ENCODE measurements at places on chromosomes 5 and 9.

DNA sequence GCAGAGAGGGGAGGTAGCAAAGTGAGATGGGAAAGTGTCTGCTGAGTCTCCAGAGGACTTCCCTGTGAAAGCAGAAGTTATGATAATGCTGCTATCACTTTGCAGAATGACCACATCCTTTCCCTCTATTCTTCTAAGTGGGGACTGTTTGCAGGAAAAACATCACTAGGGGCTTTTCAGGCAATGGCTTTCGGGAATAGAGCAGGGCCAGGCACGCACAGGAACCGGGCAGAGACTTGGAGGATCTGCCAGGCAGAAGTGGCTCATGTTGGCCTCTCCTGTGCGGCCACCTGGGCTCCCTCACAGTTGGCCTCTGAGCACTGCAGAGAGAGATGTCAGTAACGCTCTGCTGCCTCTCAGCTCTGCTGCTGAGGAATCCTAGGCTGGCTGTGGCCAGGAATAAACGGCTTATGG lies 214.7 kb downstream of the MAST4 start:
- no peak for DNase-seq

DNA sequence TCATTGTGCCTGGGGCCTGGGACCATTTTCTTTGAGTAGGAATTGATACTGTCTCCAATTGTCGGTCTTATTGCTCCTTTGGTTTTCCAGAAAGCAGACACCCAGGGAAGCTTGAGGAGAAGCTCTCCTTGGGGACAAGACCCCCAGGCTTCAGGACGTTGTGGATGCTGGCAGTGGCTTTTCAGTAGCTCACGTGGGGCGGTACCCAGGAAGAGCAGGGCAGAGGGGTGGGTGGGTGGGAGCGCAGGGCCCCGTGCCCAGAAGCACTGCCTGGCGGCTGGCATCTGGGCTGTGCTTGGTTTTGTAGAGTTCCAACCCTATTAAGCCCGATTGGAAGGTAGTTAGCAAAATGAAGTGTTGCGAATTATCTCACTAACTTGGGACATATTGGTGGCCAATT lies 374.2 kb upstream of the IRX1 start:
- DNase-seq: no peak

GRCh38 chr9:135343136-135343535 lies 136.4 kb upstream of the PPP1R26 start:
- no peak for DNase-seq

DNA sequence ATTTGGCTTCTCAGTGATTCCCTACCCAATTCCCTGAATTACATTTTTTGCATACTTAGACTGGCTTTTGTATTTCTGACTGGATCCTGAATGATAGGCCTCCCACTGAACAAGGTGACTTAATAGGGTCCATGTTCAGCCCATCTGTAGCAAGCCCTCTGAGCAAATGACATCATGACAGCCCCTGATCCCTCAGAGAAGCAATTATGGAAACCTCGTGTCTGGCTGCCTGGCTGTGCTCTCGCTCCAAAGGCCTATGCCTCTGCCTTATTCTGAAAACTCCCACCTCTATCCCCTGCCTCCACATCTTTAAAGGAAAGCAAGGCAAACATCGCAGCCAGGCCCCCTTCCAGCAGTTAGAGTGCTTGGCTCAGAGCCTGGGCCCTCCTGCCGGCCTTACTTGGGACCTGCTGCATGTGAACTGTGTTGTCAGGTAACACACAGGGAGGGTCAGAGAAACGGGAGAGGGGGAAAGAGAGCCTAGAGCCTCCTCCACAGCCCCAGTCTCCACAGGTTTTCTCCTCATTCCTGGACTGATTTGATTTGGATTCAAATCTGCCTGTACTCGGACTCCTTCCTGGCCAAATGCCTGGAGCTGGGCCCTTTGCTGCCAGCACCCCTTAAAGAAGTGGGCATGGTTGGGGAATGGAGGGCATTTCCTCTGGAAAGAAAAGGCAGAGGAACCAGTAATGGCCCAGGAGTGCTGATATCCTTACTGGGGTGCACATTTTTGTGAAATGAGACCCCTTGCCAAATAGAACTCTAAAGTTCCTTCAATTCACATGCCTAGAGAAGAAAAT lies 3.8 kb downstream of the DCANP1 start:
- DNase-seq: no peak

- no peak for DNase-seq
Measured at GRCh38 chr9:105128908-105129600, 115.4 kb upstream of the SLC44A1 start.

DNA sequence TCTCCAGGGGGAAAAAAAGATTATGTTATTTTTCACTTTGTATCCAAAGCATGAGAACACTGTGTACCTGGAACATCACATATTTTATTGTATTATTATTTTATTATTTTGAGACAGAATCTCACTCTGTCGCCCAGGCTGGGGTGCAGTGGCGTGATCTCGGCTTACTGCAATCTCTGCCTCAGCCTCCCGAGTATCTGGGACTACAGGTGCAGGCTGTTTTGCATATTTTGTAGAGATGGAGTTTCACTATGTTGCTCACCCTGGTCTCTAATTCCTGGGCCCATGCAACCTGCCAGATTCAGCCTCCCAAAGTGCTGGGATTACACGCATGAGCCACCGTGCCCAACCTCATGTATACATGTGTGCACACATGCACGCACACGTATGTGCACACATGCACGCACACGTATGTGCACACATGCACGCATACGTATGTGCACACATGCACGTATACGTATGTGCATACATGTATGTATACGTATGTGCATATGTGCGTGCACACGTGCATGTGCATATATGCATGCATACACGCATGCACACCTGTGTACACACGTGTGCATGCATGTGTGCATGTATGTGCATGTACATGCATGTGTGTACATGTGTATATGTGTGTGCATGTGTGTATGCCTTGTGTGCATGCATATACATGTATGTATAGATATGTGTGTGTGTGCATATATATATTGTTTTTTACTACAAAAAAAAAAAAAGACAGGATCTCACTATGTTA lies 9.5 kb upstream of the UGCG start:
- no peak for DNase-seq

DNA sequence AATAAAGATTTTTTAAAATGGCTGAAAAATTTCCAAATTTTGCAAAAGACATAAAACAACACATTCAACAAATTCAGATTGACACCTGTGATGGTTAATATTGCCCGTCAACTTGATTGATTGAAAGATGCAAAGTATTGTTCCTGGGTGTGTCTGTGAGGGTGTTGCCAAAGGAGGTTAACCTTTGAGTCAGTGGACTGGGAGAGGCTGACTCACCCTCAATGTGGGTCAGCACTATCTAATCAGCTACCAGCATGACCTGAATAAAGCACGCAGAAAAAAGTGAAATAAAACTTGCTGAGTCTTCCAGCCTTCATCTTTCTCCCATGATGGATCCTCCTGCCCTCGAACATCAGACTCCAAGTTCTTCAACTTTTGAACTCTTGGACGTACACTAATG lies 868.0 kb upstream of the CTNND2 start:
- no peak for DNase-seq

GRCh38 chr5:56838409-56839039 lies 23.2 kb downstream of the MAP3K1 start:
- DNase-seq: no peak

DNA sequence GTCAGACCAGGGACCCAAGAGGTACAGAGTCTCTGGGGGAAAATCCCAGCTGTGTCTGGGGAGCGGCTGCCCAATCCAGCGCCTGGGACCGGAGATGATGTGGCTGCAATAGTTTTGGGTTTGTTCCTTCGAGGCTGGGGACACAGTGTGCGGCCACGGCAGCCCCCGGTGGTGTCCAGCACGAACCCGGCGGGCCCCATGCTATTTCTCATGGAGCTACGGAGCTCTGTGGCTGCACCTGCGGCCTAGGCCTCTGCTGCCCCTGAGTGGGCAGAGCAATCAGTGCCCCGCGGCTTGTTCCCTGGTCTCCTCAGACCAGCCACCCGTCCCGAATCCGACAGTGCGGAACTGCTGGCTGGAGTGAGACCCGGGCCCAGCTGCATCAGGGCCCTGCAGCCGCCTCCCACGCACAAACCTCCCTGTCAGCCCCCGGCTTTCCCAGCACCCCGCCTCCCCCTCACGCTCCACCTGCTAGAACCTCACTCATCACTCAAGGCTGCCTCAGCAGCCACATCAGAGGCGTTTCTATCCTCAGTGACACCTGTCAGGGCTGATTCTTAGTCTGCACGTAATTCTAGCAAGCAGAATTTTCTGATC lies 29.0 kb downstream of the SARDH start:
- DNase-seq: peak; percentile 49

- DNase-seq: no peak
Measured at GRCh38 chr9:21016701-21017491, 14.5 kb downstream of the HACD4 start.

- no peak for DNase-seq
Measured at GRCh38 chr5:37090781-37091180, 158.4 kb downstream of the CPLANE1 start.

DNA sequence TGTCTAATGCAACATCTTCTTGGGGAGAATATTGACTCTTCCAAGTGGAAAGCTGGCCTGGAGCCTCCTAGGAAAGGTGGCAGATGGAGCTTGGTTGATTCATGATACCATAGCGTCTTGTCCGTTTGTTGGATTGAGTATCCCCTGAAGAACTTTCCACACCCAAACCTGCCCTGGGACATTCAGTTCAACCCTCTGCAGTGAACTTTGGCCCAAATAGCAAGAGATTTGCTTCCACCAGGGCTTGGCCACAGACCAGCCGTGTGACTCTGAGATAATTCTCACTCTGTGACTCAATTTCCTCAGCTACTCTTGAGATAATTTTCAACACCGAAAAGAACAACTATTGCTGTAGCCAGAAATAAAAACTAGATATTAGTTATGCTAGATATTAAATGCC lies 108.0 kb upstream of the RAD23B start:
- no peak for DNase-seq

- no peak for DNase-seq
Measured at GRCh38 chr9:92763721-92764380, 782 bp downstream of the BICD2 start.

GRCh38 chr9:79054500-79054899 lies 517.3 kb upstream of the TLE4 start:
- DNase-seq: no peak

DNA sequence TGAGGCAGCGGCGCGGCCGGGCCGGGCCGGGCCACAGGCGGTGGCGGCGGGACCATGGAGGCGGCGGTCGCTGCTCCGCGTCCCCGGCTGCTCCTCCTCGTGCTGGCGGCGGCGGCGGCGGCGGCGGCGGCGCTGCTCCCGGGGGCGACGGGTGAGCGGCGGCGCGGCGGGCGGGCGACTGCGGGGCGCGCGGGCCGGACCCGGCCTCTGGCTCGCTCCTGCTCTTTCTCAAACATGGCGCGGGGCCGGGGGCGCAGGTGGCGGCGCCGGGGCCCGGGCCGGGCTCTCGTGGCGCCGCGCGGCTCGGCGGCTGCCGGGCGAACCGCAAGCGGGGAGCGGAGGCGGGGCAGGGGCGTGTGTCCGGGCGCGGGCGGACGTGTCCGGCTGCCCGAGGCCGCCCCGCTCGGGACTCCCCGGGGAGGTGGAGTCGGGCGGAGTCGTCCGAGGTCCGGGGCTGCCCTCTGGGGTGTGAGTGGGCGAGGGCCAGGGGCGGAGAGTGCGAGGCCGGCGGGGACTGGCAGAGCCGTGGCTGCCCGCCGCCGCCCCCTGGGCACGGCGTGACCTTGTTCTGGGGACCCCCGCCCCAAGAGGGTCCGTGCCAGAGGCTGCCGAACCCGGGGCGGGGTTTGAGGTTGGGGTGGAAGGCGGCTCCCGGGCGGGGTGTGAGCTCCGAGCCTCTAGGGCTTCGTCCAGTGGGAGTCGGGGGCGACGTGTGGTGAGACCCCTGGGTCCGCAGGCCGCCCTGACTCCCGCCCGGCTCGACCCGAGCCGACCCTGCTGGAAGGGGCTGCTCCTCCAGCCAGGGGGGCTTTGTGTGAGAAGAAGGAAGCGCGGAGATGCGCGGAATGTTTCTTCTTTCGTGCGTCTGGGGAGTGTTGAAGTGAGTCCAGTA lies 485 bp downstream of the TGFBR1 start:
- DNase-seq: no peak

DNA sequence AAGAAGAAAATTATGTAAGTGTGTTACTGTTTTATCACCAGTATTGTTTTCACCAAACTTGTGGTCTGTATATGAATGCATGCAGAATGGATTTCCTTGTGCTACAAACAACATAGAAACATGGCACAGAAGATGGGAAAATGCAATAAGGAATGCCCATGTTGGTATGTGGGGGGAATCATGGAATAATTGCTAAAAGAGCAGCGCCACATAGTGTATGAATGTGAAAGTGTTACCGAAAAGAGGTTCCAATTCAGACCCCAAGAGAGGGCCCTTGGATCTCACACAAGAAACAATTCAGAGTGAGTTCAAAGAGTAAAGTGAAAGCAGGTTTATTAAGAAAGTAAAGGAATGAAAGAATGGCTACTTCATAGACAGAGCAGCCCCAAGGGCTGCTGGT lies 26.4 kb upstream of the TYRP1 start:
- DNase-seq: no peak

DNA sequence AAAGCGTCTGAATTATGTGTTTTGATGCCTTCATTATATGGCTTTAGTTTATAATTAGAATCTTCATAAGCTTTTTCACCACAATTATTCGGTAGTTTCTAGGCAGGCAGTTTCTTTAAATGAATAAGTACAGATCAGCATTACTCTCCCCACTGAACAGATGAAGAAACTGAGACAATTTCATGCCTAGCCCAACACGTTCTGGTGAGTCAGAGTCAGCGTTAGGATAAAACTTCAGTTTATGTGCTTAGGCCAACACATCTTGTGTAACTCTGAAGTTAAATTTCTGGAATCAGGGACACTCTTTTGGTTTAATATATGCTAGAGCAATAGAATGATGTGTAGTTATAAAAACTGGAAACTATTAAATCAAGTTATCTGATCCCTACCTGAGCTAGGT lies 186.7 kb upstream of the ELL2 start:
- DNase-seq: no peak

DNA sequence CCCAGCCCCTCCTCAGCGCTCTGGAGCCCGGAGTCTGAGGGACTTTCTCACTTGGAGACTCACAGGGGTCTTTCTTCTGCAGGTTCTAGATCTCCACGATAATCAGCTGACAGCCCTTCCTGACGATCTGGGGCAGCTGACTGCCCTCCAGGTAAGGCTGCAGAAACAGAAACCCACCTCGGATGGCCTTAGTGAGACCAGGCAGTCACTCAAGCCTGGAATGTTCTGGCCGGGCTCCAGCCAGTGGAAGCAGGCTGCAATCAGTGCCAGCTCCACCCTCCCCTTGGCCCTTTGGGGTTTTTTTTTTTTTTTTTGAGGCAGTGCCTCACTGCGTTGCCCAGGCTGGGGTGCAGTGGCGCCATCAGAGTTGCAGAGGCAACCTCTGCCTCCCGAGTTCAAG lies 7.6 kb downstream of the LRSAM1 start:
- no peak for DNase-seq
